ENCODE measurements at places on chromosomes 16 and 17.

GRCh38 chr17:9937901-9938300 lies 32.8 kb upstream of the RCVRN start:
- no peak for DNase-seq

- DNase-seq, result no peak
These were observed 177.3 kb upstream of the RBL2 start for GRCh38 chr16:53257001-53257400.

DNA sequence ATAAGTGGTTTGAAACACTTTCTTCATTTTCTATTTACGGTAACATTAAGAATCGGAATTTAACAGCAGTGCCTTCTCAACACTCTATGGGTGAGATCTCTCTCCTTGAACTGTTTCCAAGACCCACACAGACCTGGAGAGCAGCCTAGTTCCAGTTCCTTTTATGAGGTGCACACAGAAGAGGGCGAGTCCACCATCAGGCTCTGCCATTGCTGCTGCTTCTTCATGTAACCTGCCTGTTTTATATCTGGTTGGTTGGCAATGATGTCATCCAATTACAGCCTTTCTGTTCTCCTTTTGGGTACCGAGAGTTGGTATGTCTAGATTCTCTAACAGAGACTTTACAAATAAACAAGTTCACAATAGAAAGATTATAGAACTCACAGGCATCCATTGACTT lies 225.7 kb downstream of the UTP18 start:
- no peak for DNase-seq

DNA sequence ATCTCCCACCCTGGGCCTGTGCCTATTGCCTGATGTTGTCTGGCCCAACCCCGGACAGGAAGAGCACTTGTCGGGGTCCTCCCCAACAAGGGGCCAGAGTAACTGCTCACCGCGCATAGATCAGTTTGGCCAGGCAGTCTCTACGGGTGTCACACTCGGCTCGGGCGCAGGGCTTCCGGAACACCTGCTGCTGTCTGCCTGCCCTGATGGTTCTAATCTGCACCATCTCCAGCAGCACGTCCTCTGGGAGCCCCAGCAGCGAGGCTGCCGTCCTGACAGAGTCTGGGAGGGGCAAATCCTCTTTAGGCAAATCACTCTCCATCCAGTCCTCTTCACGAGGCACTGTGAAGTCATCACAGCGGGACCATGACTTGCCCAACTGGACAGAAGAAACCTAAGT lies 24.0 kb downstream of the MYO19 start:
- DNase-seq, result no peak

GRCh38 chr16:21189311-21189710 lies 22.1 kb downstream of the ZP2 start:
- no peak for DNase-seq

- DNase-seq, result no peak
These were observed 48.9 kb upstream of the LHX1 start for GRCh38 chr17:36888236-36888951.

DNA sequence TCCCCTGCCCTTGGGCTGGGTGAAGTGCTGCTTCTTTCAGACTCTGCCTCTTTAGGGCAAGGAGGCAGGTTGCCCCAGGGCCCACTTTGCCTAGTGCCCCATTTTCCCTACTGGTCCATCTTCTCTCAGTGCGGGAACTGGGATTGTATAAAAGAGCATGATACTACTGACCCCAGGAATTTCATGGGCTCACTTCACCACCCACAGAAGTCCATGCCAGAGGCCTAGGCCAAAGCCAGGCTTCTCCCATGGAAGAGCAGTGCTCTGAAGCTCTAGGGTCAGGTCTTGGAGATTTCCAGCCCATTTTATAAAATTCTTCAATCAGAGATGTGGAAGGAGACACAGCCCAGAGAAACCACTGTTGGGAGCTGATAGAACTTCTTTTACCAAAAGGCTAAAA lies 5.7 kb downstream of the CACNG1 start:
- no peak for DNase-seq

GRCh38 chr17:69916761-69917160 lies 158.3 kb upstream of the KCNJ16 start:
- DNase-seq, result no peak
